ENCODE measurements at places on chromosomes 16 and 17.

DNA sequence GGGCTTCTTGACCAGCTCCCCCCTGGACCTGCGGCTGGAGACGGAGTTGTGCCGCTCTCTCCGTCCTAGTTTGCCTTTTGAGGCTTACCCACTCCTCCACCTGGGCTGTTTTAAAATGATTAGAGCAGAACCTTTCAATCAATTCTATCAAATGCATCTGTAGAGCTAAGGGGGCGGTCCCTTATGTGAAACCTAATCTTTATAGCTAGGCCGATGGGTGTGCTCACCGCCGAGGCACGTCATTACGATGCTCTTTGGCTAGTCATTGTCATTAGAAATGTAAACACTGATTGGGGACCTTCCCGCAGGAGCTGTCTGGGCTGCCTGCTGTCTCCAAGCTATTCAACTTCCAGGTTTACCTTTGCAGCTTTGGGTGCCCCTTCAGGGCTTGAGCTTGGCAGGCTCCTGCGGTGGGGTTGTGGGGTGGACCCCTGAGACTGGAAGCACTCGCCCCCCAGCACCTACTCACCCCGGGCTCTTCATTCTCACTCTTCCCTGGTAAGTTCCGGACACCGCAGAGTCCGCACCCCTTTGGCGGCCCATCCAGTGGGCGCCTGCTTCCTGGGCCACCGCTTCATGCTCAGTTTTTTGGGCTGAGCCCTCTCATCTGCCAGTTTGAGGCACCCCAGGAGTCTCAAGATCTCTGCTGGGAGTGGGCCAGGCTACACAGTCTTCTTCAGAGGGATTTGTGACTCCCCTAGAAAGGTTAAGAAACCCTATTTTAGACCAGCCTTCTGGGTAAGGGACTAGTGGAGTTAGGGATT is 20.9 kb upstream of the IL17C start:
- no peak for DNase-seq

DNA sequence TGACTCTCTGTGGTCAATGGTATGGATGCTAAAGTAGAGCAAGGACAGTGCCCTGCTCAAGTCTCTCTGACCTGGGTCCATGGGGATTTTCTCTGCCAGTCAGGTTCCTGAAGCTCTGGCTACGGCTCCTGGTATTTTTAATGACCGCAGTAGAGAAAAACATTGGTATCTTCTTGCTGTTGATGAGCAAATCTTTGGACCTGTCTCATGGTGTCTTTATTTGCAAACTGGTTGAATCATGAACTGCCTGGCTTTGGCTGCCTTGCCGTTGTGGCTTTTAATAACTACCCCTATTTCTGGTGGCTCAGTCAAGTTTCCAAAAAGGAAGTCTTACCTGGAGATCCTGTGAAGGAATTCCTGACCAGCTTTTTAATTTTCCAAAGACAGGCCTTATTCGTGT is 8.7 kb downstream of the FAM234A start:
- DNase-seq = no peak

- no peak for DNase-seq
Observed at GRCh38 chr17:441155-441950, 88.7 kb upstream of the RPH3AL start.

- DNase-seq = peak; percentile 70
Observed at GRCh38 chr17:30173649-30174048, 57.0 kb downstream of the NSRP1 start.

DNA sequence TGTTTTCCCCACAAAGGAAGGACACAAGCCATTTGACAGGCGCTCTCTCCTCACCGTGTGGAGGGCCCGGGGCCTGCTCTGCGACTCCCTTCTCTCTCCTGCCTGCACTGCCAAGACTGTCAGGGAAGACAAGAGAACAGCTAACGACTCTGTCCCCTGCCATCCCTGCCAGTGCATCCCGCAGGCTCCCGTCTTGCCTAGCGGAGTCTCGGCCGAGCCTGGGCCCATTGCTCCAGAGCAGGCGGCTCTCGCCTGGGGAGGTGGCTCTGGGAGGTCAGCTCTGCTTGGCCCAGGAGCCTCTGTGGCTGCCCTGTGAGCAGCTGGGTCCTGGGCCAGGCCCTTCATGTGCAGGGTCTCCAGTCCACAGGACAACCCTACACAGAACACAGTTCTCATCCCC is 53.0 kb downstream of the WNT3 start:
- DNase-seq = no peak

GRCh38 chr17:31398381-31399311 is 7.2 kb downstream of the RAB11FIP4 start:
- DNase-seq = no peak

- no peak for DNase-seq
Observed at GRCh38 chr17:15885770-15886169, 59.2 kb upstream of the ADORA2B start.

- peak; percentile 73 for DNase-seq
Observed at GRCh38 chr16:80806927-80807340, 2.5 kb upstream of the CDYL2 start.

DNA sequence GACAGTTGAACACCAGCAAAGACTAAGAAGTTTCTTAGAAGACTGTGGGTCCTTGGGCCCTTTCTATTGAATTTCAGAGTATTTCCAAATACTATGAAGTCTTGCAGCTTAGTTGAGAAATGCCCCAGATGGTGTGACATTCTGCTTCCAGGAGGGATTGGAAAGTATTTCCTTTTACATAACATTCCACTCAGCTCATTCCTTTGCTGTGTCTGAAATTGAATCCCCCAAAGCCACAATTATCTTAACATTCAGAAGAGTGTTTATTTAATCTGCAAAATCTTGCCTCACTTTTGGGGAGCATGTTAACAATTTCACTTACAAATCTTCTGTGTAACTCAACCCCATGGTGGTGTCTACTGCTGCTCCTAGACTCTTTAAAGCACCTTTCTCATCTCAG is 307.7 kb downstream of the WWOX start:
- no peak for DNase-seq

- DNase-seq = no peak
Observed at GRCh38 chr16:11964761-11965551, at the start of gene TNFRSF17. Gene TNFRSF17, plus strand, starts transcription at chr16:11965210. Its CDS starts 115 bp downstream, at chr16:11965325.
